ENCODE measurements at places on chromosomes 5 and 9.

DNA sequence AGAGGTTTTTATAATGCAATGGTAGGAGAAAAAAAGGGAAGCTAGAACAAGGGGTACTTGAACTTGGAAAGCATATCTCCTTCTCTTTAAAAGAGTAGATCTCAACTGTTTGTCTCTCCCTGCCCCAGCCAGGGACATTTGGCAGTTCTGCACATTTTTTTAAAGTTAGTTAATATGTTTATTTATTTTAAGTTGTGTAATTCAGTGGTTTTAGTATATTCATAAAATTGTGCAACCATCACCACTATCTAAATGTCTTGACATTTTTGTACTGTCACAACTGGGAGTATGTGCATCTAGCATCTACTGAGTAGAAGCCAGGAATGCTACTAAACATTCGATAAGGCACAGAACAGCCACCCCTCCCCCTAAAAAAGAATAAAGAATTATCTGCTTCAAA, 103.5 kb upstream of the DPYSL3 start:
- DNase-seq = no peak

GRCh38 chr9:134519375-134520070, 122.1 kb upstream of the COL5A1 start:
- no peak for DNase-seq

- no peak for DNase-seq
Observed at GRCh38 chr5:59763541-59763940, 130.0 kb downstream of the PDE4D start.

GRCh38 chr5:134510970-134511795, 14.3 kb upstream of the JADE2 start:
- no peak for DNase-seq

DNA sequence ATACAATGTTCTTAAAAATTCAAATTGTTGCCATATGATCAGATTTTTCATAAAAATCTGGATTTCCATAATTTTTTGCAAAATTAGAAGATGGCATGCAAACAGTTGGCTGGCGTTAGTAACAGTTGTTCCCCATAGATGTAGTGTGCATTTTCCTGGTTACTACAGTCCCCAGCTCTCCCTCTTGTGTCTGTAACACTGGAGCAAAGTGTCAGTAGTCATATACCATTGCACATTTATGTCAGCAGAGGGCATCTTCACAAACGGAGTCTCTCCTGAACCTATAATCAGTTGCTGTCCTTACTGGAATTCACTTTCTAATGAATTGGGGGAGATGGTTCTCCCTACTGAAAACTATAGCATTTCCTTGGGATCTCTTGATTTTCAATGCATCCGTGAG, 44.7 kb upstream of the DMAC1 start:
- DNase-seq = peak; percentile 59

GRCh38 chr5:39505791-39506190, 81.0 kb upstream of the DAB2 start:
- DNase-seq = no peak

GRCh38 chr5:143056339-143056704, 286.1 kb downstream of the ARHGAP26 start:
- no peak for DNase-seq

DNA sequence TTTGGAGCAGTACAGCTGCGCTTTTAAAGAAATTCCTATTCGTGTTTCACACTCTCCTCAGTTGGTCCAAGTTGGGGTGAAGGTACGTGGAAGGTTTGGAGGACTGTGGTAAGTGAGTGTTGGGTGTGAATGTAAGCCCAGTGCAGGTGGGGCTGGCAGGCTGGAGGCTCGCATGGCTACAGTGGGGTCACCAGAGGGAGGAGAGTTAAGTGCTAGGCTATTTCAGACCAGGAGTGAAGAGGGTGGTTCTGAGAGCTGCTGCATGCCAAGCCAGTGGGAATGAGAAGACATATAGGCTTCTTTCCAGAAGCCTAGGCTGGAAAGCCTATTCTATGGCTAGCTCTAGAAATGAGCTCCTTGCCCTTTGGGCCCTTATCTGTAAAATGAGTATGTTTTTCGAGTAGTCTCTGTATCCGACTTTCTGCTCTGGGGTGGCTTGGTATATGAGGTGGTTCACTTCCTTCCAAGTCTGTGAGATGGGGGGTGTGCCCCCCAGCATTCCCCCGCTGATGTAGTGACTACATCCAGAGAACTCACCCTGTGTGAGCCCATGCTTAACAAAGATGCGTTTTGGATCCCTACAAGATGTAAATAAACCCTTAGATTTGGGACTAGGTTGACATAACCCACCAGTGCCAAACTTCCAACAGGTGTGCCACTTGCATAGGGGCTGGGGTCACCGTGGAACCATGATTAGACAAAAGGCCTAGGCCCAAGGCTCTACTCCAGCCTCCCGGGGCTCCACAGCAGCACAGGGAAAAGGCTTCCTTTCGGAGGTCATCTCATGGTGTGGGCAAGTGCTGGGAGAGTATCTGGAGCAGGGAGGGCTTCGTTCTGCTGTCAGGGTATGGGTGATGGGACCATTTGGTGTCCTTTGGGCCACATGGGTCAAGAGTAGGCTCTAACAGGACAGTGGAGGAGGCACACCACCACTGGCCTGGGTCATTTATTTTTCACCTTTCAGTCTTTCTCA, 2.6 kb downstream of the TCF7 start:
- no peak for DNase-seq

DNA sequence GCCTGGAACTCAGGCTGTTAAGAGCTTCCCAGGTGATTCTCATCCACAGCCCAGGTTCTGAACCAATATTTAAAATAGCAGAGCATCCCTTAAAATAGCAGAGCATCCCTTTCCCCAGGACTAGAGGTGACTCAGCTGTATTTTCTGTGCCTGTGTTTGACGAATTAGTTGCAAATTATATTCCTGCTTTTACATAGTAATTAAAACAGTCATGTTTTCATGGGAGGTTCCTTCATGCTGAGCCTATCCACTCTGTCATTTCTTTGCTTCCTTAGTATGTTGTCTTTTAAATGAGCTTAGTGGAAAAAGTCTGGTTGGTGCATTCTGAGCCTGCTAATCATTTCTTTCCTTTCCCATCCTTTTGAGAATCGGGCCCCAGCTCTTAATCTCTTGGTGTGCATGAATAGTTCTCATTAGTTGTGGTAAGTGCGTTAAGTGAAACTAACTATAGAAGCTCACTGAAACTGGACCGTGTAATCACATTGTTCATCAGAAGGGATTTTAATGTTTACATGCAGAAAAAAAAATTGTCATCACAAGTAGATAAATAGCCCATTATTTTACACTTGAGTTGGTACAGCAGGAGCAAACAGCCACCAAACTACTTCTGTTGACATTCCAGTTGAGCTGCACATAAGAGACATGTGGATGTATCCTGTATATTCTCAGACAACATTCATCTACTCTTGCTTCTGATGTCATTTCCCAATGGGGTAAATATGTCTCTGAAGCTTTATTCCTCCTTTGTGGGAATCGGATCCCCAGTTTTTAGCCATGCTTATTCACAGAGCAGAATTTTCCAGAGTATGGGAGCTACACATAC, 596.9 kb upstream of the WWC1 start:
- DNase-seq = no peak

DNA sequence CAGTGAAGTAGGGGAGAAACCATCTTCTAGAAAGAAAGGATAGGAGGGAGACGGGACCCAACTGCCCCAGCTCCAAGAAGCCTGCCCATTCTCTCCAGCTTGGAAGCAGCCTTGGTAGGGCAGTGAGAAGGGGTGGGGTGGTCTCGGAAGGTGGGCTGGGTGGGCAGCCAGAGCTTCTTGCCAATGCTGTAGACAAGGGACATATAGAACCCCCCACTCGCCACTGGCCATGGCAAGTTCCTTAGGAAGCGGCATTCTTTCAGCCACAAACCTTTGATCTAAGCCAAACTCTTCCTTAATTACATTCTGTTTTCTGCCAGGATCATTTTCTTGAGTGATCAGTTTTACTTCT, 90.2 kb downstream of the PSD2 start:
- DNase-seq = no peak

DNA sequence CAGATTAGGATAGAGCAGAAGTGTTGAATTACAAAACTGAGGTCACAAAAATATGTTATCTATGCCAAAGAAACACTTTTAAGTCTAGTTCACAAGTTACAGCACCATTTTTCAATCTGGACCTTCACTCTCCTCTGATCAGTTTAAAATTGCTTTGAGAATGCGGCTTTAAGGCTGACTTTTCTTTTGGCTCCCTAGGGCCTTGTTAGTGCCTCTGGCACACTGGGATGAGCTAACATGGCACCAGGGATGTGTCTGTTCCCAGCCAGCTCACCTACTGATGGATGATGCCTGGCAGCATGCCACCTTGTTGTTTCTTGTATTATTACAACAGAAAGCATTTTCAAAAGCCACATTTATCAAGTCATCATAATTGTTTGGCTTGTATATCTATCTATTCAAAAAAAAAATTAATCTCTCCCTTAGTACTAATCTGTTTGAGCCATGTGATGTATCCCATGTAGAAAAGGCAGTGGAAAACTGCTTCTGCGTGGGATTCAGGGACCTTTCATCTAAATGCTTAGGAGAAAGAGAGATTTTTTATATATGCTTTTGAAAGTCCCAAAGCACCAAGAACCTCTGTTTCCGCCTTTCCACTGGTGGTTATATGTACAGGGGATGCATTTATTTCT, 46.6 kb downstream of the ADAMTSL1 start:
- DNase-seq = no peak

GRCh38 chr5:174425271-174425963, 299.0 kb upstream of the MSX2 start:
- no peak for DNase-seq

- DNase-seq = peak; percentile 10
Observed at GRCh38 chr9:80175286-80176150, 603.8 kb downstream of the TLE4 start.

- DNase-seq = peak; percentile 74
Observed at GRCh38 chr5:87340716-87341115, 72.0 kb downstream of the CCNH start.

GRCh38 chr9:99169086-99169485, 52.7 kb downstream of the ALG2 start:
- DNase-seq = no peak

DNA sequence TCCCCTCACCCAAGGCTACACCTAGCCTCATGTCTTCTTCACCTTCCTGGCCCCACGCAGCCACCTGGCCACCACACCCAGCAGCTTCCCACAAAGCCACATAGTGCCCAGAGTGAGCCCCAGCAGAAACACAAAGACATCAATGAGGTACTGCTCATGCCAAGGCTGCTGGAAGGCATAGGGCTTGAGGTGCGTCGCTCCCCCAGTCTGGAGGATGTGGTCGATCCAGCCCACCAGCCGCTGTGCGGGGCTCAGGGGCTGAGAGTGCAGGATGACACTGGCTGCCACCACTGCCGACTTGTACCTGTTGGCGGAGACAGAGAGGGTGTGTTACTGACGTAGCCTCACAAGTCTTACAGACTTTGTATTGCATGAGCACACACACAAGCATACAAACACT, 15.8 kb upstream of the CAPSL start:
- no peak for DNase-seq

DNA sequence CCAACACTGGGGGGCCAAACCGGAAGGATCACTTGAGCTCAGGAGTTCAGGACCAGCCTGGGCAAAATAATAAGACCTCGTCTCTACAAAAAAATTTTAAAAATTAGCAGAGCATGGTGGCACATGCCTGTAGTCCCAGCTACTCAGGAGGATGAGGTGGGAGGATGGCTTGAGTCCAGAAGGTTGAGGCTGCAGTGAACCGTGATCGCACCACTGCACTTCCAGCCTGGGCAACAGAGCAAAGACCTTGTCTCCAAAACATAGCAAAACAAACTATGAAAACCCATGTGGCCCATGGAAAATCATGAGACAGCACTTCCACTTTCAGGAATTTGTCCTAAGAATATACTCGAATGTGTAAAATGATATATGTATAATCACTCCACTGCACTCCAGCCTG, 6.1 kb downstream of the SETX start:
- DNase-seq = no peak

DNA sequence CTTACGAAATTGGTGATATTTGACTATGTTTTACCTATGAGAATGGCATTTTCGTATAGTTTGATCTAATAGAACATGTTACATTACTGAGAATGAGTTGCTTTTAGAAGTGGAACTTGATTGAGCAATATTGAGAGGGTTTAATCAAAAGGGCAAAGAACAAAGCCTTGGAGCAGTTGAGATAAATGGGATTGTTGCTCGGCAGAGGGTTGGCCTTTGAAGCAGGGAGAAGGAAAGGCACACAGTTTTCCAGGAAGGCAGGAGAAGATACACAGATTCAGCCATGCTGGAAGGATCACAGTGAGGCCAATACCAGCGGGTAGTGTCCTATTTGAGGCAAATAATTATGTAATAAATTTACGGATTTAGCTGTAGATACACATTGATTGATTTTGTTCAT, 19.5 kb downstream of the MAN2A1 start:
- DNase-seq = no peak

GRCh38 chr5:38667499-38667776, 111.0 kb upstream of the LIFR start:
- no peak for DNase-seq

DNA sequence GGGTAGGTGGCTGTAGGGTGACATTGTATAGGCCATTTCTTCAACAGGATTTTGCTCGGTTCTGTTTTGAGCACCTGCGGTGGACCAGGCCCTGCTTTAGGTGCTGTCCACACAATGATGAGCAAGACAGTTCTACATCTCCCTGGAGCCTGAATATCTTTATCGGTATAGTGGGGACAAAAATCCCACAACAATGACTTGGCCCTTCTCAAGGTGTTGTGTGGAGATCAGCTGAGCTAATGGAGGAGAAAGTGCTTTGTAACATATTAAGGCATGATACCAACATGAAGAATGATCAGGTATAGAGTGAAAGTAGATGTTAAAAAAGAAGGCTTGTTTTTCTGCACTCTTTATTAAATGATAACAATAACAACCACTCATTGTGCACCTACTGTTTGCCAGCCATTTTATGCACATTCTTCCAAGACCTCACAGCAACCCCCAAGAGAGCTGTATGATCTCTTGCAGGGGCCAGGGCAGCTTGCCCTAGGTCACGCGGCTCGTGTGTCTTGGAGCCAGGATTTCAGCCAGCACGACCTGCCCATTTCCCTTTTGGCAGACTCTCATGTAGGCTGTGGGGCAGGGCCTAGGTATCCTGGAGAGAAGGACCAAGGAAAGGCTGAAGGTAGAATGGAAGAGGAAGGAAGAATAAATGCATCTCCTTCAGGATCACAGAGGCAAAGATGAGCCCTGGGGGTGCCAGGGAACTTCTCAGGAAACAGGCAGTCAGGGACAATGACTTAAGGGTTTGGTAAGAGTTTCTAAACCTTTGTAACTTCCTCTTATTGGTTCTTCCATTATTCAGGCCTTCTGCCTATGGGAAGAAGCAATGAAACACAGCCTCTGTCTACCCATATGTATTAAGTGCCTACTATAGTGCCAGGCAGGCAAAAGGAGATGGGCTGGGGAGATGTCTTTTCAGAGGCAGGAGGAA, 50.0 kb upstream of the PPARGC1B start:
- peak; percentile 92 for DNase-seq
